ENCODE measurements at places on chromosomes 1 and 21.

- H3K36me3 ChIP-seq, result no peaks in the 10 kb centered on the region
- no peaks in the 10 kb centered on the region for H3K27me3 ChIP-seq
- H3K4me1 ChIP-seq, result no peaks in the 10 kb centered on the region
- DNase-seq, result no peak
- H3K4me3 ChIP-seq, result no peak overlapping the region
Measured at GRCh38 chr1:53575141-53575954, 116.1 kb downstream of the DMRTB1 start.

DNA sequence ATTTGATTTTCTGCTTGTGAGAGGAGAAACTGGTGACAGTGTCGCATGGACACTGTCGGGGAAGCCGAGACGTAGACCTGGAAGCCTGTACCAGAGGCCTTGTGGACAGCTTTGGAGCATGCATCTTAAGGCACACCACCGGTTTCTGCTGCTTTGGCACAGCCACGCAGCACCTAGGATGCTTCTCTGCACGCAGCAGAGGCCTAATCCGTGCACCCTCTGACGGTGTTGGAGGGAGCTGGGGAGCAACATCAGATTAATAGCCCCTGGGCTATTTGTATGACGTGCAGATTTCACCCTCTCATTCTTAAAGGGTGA lies 30.3 kb downstream of the TEX35 start:
- no peaks in the 10 kb centered on the region for H3K36me3 ChIP-seq
- peak overlapping the region; percentile 60 for H3K4me3 ChIP-seq
- H3K27me3 ChIP-seq, result no peaks in the 10 kb centered on the region
- H3K4me1 ChIP-seq, result no peaks in the 10 kb centered on the region

DNA sequence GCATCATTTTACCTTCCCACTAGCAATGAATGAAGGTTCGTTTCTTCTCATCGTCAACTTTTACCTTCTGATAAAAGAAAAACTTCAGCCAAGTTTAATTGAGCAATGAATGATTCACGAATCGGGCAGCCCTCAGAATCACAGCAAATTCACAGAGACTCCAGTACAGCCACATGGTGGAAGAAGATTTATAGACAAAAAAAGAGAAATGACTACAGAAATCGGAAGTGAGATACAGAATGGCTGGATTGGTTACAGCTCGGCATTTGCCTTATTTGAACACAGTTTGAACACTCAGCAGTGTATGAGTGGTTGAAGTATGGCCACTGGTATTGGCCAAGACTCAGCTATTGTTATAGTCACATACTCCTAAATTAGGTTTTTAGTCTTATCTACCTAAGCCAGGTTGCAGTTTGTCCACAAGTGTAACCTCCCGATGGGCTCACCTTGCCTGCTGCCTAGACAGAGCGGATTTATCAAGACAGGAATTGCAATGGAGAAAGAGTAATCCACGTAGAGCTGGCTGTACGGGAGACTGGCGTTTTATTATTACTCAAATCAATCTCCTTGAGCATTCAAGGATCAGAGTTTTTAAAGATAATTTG lies 15.3 kb downstream of the AK4 start:
- H3K27me3 ChIP-seq, result no peaks in the 10 kb centered on the region
- DNase-seq, result no peak
- no peaks in the 10 kb centered on the region for H3K36me3 ChIP-seq
- H3K4me1 ChIP-seq, result no peaks in the 10 kb centered on the region
- H3K27ac ChIP-seq, result no peak overlapping the region

DNA sequence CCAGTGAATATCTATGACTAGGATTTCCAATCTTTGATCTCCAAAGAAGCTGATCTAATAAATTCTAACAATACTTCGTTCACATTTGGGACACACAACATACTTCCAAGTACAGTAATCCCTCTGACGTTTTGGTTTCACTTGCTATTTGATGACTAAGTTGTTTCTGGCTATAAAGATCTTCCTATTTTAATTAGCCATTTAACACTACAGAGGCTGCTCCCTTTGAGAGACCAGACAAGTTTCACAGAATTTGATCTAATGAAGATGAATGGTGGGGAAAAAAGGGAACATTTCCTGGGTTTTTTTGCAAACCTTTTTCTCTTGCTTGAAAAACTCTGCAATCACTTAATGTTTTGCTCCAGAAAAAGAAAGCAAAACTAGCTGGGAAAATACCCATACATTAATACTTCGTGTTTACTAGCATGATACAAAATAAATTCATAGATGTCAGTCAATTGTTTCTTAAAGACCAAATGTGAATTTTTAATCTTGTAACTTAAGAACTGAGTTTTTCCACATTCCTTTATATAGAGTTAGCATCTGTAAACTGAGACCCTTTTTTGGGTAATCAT lies 28.0 kb upstream of the GLIS1 start:
- H3K27ac ChIP-seq, result no peak overlapping the region
- no peak overlapping the region for H3K4me3 ChIP-seq
- H3K27me3 ChIP-seq, result no peaks in the 10 kb centered on the region
- no peak for DNase-seq
- H3K36me3 ChIP-seq, result no peaks in the 10 kb centered on the region
- H3K4me1 ChIP-seq, result no peaks in the 10 kb centered on the region

- no peak overlapping the region for H3K27ac ChIP-seq
- H3K4me1 ChIP-seq, result no peaks in the 10 kb centered on the region
- H3K27me3 ChIP-seq, result no peaks in the 10 kb centered on the region
- H3K36me3 ChIP-seq, result no peaks in the 10 kb centered on the region
Measured at GRCh38 chr1:154453574-154454352, 48.3 kb upstream of the TDRD10 start.

DNA sequence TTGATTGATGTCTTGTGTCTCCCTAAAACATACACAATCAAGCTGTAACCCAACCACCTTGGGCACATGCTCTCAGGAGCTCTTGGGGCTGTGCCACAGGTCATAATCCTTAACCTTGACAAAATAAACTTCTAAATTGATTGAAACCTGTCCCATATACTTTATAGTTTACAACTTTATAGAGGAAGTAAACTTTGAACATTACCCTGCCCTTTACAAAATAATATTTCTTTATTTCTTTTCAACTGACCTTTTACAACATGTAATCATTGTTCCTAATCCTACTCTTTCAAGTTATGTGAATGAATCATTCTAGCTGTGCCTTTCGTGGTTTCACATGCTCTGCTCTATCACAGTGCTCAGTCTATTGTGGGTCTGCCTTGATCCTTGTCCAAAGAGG lies 118.3 kb upstream of the ATP1A1 start:
- no peak overlapping the region for H3K4me3 ChIP-seq
- H3K4me1 ChIP-seq, result no peaks in the 10 kb centered on the region
- H3K36me3 ChIP-seq, result no peaks in the 10 kb centered on the region
- no peak overlapping the region for H3K27ac ChIP-seq
- no peak for DNase-seq
- no peaks in the 10 kb centered on the region for H3K27me3 ChIP-seq

GRCh38 chr1:200646515-200646914 lies 23.2 kb downstream of the DDX59 start:
- H3K36me3 ChIP-seq, result peaks cover 15% of the 10 kb centered on the region
- DNase-seq, result no peak
- H3K4me1 ChIP-seq, result no peaks in the 10 kb centered on the region
- H3K27ac ChIP-seq, result no peak overlapping the region
- no peak overlapping the region for H3K4me3 ChIP-seq

DNA sequence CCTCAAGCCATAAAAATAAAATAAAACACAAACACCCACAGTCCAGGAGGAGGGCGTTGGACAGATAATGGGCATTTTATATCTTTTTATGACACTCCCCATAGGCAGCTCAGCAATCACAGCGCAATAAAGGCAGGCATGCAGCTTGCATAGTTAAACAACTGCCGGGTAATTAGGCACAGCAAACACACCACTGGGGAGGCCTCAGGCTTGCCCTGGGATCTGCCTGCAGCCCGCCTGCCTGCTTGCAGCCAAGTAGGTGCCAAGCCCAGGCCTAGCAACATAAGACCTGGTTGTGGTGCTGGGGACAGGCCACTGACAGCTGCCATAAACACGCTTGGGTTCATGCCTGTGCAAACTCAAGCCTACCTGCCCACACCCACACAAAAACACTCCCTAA lies 54.2 kb downstream of the DMAP1 start:
- no peak overlapping the region for H3K27ac ChIP-seq
- H3K36me3 ChIP-seq, result no peaks in the 10 kb centered on the region
- no peaks in the 10 kb centered on the region for H3K4me1 ChIP-seq
- DNase-seq, result no peak

DNA sequence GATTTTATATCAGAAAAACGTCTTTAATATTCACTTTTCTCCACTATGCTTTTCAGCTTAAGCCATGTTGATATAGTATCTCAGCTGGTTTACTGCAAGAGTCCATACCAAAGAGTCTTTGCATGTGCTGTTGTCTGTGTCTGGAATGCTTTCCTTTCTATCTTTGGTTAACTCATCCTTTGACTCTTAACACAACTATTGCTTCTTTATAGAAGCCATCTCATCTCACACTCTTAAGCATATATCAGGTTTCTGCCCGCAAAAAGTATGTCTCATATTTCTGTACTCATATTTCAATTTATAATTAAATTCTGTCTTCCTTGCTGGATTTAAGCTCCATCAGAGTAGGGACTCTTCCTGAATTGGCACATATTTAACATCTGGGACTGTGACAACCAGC lies 220.9 kb upstream of the KCNK2 start:
- no peak for DNase-seq
- no peaks in the 10 kb centered on the region for H3K4me1 ChIP-seq
- H3K27ac ChIP-seq, result no peak overlapping the region
- no peaks in the 10 kb centered on the region for H3K36me3 ChIP-seq
- no peak overlapping the region for H3K4me3 ChIP-seq

DNA sequence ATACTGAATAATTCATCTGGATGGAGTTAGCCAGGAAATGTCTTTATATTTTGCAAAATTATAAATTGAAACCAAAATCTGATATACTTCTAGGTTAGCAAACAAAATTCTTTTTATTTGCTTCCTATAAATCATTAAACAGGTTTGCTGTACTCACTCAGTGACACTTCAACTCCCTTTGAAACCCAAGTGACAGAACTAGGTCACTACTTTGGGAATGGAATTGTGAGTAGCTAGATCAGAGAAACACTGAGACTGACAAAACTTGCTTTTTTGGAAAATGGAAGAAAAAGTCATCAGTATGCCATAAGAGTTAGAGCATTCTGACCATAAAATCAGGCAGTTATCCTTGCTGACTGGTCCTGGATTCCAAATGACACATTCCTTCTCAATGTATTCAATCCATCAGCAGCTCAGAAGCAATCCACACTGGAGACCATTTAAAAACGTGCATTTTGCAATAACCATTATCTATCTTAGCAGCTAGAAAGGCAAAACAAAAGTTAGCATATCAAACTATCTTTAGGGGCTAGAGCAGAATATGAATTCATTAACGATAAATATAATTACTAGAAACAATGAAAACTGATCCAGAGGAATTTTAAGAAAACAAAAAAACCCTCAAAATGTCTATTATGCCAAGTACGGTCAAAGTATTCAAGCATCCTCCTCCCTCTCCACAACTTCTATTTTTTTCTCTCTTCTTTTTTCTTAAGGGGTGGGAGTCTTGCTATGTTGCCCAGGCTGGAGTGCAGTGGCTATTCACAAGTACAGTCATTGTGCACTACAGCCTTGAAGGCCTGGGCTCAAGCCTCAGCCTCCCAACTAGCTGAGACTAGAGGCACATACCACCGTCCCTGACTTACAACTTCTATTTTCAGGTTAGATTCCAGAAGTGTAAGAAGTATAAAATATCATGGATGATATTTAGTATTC lies 60.1 kb downstream of the HNRNPR start:
- no peak overlapping the region for H3K4me3 ChIP-seq
- no peak for DNase-seq
- H3K36me3 ChIP-seq, result no peaks in the 10 kb centered on the region
- peaks cover 38% of the 10 kb centered on the region for H3K4me1 ChIP-seq
- H3K27me3 ChIP-seq, result no peaks in the 10 kb centered on the region

DNA sequence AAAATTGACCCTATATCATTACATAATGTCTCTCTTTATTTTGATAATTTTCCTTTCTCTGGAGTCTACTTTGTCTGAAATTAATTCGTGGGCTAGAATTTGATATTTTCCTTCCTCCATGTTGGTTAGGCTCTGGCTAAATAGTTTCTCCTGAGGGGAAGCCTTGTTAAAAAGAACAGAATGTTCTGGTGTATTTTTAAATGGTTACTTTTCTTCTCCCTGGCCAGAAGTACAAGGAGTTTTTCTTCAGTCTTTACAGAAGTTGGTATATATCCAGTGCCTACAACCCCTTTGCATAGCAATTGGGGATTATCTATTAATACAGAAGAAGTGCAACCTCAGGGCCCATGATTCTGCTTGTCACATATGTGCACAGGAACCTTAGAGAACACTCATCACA lies 185.6 kb upstream of the RAB4A start:
- H3K4me3 ChIP-seq, result no peak overlapping the region
- H3K4me1 ChIP-seq, result no peaks in the 10 kb centered on the region
- no peaks in the 10 kb centered on the region for H3K36me3 ChIP-seq
- H3K27me3 ChIP-seq, result no peaks in the 10 kb centered on the region
- no peak overlapping the region for H3K27ac ChIP-seq
- no peak for DNase-seq

DNA sequence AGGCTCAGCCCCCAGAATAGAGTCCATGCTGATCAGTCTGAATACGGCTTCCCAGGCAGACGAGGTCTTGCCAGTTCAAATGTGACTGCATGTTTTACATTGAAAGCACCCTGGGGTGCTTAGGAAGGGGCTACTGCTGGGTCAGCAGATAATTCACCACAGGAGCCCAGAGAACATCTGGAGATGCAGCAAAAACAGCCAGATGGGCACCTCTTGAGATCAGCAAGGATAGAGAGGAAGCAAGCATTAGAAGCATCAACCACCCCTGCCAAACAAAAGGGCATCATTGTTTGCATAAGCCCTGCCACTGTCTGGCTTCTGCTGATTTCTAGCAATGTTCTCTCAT lies 403.1 kb downstream of the RRAGC start:
- H3K27ac ChIP-seq, result no peak overlapping the region
- H3K4me1 ChIP-seq, result no peaks in the 10 kb centered on the region
- no peak overlapping the region for H3K4me3 ChIP-seq
- no peak for DNase-seq
- no peaks in the 10 kb centered on the region for H3K27me3 ChIP-seq
- no peaks in the 10 kb centered on the region for H3K36me3 ChIP-seq

DNA sequence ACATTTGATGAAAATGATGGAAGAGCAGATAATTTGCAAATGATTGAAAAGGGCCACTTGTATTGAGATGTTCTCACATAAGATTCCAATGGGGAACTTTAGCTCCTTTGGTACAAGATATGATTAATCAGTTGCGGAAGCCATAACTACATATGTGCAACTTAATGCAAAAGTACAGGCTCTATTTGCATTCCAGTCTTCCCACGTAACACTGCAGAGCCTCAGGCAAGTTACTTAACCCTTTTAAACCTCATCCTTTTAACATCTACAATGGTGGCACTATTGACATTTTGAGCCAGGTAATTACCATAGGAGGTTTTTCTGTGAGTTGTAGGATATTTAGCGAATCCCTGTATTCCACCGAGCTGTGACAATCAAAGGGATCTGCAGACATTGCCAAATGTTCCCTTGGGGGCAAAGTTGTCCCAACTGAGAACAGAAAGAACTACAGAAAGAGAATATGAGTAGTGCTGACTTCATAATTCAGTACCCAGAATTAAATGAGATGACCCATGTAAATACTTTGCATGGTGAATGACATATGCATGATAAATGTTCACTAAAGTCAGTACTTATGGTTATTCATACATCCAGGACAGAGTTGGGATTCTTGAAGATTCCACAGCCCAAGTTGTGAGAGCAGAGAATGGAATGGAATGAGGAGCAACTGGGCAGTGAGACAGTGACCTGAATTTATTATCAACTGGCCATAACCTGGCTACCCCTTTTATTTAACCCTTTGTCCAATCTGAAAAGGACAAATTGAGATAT lies 62.6 kb downstream of the SPAG17 start:
- H3K4me1 ChIP-seq, result peaks cover 32% of the 10 kb centered on the region
- no peaks in the 10 kb centered on the region for H3K36me3 ChIP-seq
- no peaks in the 10 kb centered on the region for H3K27me3 ChIP-seq
- no peak for DNase-seq
